Fibroblast of skin of abdomen (primary cell): ENCODE measurements at places on chromosomes 2 and 18.

- no peak for DNase-seq
Observed at GRCh38 chr2:85790499-85791188, 36.9 kb downstream of the ATOH8 start.

GRCh38 chr2:118929059-118929458, 12.9 kb upstream of the MARCO start:
- no peak for DNase-seq

- peak; percentile 27 for DNase-seq
Observed at GRCh38 chr2:197628043-197628500, 47.3 kb downstream of the RFTN2 start.

DNA sequence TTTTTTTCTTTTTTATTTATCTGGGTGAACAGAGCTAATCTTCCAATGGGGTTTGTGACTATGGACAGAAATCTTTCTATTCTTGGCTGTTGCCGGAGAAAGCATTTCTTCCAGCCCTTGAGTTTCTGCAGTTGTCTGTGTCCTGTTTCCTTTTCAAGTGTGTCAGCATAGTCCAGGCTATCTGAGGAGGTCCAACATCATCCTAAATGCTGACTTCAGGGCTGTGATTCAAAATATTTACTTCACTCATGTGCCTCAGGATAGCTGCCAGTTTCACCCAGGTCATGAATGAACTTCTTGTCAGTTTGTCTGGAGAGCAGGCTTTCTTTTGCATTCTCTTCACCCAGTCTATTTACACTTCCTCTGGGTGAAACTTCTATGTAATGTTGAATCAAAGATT, 27.9 kb downstream of the ITGAV start:
- DNase-seq: no peak

DNA sequence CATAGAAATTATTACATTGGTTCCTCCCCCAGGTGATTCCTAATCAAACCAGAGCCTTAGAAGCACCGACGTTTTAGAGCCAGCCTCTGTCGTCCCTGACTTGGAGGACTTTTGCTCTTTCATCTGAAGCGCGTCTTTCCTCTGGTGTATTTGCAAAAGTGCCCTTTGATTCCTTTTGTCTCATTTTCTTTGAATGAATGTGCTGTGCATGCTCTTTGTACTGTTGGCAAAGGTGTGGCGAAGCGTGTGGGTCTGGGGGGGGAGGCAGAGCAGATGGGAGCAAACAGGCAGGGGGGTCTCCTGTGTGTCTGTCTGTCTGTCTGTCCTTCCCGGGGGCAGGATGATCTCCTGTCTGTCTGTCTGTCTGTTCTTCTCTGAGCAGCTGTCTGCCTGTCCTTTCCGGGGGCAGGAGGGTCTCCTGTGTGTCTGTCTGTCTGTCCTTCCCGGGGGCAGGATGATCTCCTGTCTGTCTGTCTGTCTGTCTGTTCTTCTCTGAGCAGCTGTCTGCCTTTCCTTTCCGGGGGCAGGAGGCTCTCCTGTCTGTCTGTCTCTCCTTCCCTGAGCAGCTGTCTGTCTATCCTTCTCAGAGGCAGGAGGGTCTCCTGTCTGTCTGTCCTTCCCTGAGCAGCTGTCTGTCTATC, 205.5 kb upstream of the MYT1L start:
- DNase-seq: no peak

- peak; percentile 33 for DNase-seq
Observed at GRCh38 chr2:147045113-147045512, 799.7 kb upstream of the ACVR2A start.

DNA sequence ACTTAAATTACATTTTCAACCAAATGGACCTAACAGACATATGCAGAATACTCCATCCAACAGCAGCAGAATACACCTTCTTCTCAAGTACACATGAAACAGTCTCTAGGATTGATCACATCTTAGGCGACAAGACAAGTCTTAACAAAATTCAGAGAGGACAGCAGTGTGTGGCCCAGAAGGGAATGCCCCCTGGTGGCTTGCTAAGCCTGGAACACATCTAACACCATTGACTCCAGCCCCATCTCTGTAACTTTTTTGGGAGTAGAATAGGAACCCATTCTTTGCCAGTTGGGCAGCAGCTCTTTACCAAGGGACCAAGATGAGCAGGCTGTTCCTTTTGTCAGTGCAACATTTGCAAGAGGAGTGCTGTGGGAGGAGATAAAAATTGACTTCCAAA, 249.9 kb downstream of the PLCL1 start:
- DNase-seq: peak; percentile 15

DNA sequence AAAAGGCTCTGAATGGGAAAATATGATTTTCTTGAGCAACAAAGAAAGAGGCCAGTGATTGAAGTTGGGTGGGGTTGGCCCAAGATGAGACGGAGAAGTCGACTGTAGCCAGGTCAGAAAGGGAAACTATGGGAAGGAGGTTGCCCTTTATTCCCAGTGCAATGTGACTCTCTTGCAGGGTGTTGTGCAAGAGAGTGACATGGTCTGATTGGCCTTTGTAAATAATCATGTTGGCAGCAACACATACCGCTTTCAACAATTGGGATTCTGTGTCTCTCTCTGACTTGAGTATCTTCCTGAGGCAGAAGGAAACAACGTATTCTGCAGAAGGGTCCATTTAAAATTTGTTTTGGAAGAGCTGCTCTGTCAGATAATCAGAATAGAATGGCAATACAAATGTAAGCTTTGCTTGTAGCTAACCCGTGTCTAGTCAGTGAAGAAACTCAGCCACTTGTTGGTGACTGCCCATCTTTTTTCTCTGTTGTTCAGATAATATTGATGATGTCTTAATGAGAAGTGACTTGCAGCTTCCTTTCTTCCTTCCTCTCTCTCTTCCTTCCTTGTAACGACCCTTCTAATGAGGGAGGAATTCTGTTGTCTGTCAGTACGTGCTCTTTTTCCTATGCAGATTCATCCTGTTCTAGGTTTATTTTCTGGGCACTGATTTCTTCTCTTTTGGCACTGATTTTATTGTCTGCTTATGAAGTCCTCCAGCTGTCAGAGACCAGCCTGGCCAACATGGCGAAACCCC, 311.0 kb upstream of the FAM98A start:
- DNase-seq: no peak

DNA sequence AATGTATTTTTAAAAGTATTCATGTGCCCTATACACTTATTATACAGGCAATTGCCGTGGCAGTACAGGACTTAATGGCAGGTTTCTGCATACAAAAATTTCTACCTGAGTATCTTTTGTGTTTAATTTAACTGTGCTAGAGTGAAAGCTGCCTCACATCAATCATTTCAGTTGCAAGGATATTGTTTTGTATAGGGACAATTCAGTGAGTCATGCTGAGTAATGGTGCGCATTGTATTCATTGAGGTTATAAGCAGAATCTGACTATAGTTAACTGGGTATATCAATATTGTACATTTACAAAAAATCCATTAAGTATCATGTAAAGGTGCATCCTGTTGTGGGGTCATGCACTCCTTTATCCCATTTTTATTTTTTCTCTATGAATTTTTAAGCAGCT, 121.5 kb downstream of the GCA start:
- DNase-seq: no peak

DNA sequence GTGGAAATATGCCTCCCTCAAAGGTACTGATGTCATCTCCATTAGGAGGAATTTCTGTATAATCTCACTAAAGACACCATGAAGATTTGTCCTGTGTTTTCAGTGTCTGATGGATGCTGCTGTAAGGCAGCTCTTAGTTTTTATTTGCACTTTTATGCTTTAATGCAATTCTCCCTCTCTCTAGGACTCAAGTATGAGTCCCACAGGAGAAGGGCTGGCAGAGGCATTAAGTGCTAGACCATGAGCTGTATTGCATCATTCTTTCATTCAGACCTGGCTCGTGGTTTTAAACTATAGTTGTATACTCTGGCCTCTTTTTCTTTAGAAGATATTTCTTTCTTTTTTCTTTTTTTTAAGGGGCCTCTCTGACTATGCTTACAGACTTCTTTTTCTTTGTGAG, 805.6 kb downstream of the DPP10 start:
- DNase-seq: no peak

DNA sequence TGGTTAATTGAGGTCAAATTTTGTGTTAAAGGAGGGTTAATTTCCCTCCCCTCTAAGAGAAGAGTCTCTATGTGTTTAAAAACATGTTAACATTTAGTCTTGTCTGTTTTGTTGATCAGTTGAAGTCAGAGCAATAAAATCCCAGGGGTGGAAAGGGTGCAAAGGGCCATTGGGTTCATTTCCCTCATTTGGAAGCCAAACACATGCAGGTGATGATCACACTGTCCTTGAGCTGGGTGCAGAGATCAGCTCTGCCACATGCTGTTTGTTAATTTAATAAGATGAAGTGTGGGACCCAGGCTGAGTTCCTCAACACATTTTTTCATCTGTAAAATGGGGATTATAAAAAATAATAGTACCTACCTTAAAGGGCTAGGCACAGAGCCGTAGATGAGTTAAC, 260.9 kb downstream of the LPIN1 start:
- no peak for DNase-seq

DNA sequence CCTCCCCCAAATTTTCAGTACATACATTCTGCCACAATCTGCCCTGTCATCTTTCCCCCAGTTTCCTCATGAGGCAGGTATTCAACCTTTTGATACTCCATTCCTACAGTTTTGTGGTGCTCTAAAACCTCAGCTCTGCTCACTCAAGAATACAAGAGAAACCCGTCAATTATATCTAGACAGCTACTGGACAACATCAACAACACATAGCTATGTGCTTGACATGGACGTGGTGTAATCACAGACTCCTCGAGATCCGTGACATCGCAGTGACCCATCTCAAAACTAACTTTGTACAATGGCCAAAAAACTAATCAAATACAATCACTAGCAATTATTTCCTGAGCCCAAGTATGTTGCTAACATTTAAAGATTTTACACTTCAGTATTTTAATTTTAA, 23.6 kb downstream of the WDSUB1 start:
- DNase-seq: no peak

DNA sequence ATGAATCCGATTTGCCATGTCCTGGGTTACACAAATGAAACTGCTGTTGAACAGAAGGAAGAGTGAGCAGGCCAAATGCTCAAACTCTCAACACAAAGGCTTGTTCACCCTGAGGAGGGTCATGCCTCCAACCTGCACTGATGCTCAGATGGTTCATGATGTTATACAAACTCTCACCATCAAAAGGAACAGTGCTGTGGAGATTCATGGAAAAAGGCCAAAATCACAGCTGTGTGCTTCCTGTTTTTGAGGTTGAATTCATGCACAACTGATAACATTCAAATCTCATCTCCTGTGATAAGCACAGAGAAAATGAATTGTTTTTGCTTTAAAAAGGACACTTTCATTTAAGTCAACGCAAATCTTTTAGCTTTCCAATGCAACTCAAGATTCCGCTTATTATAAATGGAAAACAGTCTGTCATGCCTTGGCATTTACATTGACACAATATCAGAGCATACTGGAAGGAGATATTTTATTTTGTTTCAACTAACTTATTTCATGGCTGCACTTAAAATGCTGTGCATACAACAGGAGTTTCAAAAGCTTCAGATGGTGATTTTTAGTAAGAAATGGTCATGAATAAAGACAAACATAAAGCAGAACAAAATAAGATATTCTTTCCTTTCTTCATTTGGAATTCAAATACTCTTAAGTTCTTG, 22.2 kb upstream of the TTN start:
- DNase-seq: no peak

GRCh38 chr2:120899771-120900170, 164.1 kb downstream of the GLI2 start:
- no peak for DNase-seq

GRCh38 chr2:17599617-17600016, 59.1 kb downstream of the VSNL1 start:
- DNase-seq: no peak

DNA sequence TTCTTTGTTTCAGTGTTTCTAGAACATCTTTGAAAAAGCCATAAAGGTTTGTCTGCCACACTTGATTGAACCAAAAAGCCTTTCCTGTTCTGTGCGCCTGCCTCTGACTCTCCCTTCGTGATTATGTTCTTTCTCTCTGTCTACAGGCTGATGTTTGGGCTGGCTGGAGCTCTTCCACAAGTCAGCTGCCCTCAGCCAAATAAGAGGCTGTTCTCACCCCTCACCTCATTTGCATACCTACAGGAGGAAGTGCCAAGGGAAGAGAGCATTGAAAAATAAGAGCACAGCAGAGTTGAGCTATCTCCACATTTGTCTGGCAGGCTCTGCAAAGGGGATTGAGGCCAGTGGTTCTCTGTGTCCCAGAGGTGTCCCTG, 15.8 kb downstream of the INPP5D start:
- DNase-seq: no peak

- no peak for DNase-seq
Observed at GRCh38 chr18:6368017-6368416, 46.7 kb downstream of the L3MBTL4 start.

DNA sequence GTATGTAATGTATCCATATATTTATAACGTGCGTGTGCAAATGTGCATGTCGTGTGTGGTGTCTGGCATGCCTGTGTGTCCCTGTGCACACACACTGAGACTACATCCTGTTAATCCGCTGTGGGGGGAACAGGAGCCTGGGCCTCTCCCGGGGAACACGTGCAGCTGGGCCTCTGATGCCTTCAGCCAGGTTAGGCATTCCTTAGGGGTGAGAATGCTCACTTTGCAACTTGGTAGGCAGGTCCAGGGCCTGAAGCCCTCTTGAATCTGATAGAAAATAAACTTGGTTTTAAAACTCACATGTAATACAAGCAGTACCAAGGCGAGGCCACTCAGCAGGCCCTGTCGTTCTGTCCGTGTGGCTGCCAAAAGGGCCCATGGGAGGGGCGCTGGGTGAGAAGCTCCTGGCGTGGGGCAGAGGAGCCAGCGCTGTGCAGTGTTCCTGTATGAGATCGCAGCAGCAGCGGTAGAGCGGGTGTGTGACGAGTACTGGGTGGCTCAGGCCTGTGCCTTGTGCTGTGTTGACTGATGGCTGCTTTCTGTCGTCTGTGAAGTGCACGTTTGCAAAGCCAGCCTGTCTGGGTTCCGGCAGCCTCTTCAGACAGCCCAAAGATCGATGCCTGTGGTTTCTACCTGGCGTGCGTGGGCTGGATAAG, 16.2 kb downstream of the SALL3 start:
- DNase-seq: no peak

GRCh38 chr18:6653880-6654279, 75.6 kb upstream of the ARHGAP28 start:
- no peak for DNase-seq
